H7 (cell line): ENCODE measurements at places on chromosomes 13 and 19. TPM values are rescaled to one million over a fixed set of nuclear protein-coding genes. Genes with fewer than 3 reads are reported as not detected.

DNA sequence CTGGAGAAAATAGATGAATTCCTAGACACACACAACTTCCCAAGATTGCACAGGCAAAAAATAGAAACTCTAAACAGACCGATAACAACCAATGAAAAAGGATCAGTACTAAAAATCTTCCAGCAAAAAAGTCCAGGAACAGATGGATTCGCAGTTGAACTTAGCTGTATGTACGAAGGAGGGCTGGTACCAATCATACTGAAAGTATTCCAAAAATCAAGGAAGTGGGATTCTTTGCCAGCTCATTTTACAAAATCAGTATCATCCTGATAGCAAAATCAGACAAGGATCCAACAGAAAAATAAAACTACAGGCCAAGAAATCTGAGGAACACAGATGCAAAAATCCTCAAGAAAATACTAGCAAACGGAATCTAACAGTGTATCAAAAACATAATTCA lies 6.5 kb upstream of the LILRB2 start:
- DNase-seq: no peak

GRCh38 chr19:7104747-7105447 lies 35.4 kb downstream of the ZNF557 start:
- no peak for DNase-seq

GRCh38 chr13:21672287-21672680 lies 1.4 kb downstream of the FGF9 start:
- no peak for DNase-seq

FGF22 gene
- total RNA-seq: not detected in 2 replicates
